ENCODE measurements at places on chromosomes 1 and 21.

GRCh38 chr1:176765608-176766007 is 302.6 kb downstream of the PAPPA2 start:
- DNase-seq, result no peak

- DNase-seq, result no peak
Measured at GRCh38 chr1:42168391-42168670, 3.8 kb upstream of the GUCA2A start.

DNA sequence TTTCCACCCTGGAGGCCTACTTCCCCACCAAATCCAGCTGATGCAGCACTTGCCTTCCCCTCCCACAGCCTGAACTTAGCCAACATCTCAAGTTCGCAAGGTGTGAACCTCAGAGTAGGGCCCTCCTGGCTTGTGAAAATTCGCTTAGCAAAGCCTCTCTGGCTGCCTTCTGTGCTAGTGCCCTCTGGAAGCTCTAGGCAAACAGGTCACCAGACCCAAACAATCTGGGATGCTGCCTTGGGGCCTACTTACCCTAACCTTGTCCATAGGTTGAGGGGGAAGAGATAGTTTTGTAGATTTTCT is 30.3 kb upstream of the TRABD2B start:
- no peak for DNase-seq

- no peak for DNase-seq
Measured at GRCh38 chr1:103459346-103459745, 66.2 kb upstream of the RNPC3 start.

GRCh38 chr1:67759692-67760029 is 73.6 kb downstream of the GNG12 start:
- no peak for DNase-seq

DNA sequence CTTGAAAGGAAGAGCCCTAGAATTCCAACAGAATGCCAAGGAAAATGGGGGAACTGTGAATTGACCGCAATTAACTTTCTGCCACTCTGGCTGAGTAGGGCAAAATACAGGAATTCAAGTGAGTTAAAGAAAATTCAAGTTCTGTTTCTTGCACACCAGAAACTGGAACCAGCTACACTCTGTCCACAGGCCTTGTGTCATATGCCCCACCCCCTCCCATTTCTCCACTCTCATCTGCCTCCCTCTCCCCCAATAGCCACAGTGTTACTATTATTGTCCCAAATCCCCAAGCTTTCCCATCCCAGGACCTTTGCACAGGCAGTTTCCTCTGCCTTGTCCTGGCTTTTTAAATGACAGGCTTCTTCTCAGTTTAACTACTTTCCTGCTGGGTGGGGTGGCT is 4.3 kb upstream of the STK40 start:
- DNase-seq, result no peak
